Activated CD8-positive, alpha-beta memory T cell treated with anti-CD3 and anti-CD28 coated beads for 1 hour (primary cell): ENCODE measurements at places on chromosomes 2 and 18.

- no peak for DNase-seq
These were observed 28.7 kb downstream of the ESCO1 start for GRCh38 chr18:21571772-21572171.

DNA sequence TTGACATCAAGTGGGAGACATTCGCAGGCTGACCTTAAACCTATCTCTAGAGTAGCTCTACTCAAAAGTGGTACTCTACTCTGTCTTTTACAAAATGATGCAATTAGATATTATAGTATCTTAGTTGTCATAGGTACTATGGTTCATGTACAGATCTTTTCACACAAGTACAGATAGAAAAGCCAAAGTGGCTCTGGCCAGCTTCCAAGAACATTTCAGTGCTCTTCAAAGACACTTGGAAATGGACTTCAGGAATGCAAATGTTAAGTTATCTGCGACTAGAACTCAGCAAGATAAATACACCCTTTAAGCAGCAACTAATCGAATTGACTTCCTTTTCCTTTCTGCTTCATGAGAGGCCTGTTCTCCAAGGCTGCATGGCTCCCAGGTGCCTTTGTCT lies 718.7 kb upstream of the FAM98A start:
- no peak for DNase-seq

DNA sequence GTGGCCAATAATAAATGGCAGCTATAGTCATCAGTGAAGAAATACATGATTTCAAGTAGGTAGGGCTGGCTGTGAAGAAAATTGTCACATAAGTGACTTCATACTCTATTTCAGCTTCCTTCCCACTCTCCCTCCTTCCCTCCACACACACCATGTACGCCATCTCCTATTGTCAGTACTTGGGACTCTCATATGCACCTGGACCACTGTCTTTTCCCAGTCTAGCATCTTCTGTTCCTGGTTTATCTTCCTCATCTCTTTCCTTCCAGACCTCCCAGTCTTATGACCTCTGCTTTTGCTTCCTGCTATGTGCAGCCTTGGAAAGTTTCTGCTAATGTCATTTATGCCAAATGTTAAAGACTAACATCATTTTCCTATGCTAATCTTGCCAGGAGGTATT lies 35.0 kb downstream of the HNMT start:
- DNase-seq, result no peak

DNA sequence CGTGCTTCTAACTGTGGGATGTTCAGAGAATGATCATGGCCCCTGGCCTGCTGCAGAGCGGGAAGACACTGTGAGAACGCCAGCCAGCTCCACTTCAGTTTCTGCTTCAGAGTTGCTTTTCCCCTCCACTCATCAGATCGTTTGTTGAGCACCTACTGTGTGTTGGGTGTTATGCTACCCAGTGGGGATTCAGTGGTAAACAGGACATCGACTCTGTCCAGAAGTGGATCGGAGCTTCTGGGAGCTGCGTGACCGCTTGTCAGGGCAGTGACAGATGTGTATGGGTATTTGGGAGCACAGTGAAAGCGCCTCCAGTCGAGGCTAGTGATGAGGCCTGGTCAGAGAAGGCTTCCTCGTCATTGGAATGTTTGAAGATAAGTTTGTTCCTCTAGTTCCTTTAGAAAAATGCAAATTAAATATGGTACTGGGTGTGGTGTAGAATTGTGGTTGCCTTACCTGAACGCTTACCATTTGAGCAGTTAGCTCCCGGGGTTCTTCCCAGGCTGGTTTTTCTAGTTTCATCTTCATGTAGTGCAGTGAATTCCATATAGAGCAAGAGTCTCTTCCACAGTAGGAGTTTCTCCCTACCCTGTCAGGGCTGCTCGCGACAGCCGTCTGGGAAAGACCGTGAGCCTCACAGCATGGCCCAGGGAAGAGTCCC lies 2.8 kb downstream of the RAB12 start:
- no peak for DNase-seq

DNA sequence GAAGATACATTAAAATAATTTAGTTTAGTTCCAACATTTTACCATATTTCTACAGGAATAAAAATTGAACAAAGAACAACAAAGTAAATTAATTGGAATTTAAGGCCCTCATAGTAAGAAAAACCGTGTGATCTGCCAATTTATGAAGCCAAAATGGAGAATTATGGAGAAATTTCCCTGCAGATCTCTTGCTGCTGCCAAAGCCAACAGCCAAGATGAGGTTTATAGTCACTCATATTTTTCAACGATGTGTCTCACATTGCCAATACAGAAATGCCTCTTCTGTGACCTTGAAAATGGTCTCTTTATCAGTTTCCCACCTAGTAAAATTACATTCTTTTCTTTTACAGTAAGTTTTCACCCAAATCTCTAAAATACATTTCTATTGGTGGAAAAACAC lies 317.2 kb upstream of the FIGN start:
- DNase-seq, result no peak

- DNase-seq, result no peak
These were observed 184.1 kb downstream of the ACKR3 start for GRCh38 chr2:236753606-236754270.

DNA sequence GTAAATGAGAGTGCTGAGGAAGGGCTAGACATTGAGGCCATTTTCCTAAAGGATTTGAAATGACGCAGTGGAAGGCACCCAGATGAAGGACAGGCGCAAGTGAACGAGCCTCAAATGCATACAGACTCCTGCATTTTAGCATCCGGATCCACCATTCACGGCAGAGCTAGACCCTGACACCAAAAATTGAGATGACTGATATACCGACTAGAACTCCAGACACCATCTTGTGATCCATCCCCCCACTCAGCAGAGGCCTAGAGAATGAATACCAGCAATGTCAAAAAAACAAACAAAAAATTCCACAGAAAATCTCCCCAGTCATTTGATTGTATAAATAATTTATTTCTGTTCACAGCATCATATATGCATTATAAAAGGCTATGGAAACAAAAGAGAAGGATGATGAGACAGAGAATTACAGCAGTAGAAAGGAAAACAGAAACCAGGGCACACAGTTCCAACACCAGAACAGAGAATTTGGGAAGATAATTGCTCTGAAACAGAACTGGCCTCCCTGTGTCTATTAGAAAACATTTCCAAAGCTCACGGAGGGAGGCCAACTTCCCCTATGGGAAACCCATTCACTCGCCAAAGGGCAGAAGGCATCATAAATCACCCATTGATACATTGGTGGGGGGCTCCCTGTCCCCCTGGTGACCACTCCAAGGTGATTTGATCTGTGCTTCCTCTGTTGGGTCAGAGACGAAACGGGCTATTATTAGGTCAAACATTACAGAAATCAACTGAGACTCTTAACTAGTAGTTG lies 4.0 kb downstream of the ARL4C start:
- no peak for DNase-seq

GRCh38 chr2:20422402-20423271 lies 24.2 kb upstream of the RHOB start:
- DNase-seq, result no peak
